Fibroblast of skin of right quadriceps (primary cell): ENCODE measurements at places on chromosomes 5 and 9.

DNA sequence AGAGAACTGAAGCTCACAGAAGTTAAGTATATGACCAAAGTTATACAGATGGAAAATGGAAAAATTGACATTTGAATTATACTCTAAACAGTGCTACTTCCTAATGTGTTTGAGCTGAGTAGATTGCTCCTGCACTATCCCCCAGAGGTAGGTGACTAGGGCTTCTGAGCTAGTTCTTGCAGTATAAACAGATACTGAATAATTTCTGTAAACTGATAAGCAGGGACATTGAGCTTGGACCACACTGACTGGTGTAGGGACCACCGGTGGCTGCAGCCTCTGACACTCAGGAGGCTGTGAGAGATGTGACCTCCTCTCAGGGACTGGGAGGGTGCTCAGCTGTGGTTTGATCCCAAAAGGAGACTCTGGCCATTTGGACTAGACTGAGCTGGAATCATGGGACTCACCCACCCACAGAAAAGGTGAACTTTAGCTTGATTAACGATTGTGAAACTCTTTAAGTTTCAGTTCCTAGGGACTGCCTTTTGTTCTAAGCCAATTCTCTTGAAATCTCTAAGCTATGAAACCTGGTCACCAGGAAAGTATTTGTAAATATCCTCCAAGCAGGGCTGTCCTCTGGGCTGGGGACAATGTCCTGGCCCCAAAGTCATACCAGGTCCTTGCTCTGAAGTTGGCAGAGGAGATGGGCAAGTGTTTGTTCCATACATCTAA is 291.5 kb downstream of the SEC61B start:
- DNase-seq = no peak

DNA sequence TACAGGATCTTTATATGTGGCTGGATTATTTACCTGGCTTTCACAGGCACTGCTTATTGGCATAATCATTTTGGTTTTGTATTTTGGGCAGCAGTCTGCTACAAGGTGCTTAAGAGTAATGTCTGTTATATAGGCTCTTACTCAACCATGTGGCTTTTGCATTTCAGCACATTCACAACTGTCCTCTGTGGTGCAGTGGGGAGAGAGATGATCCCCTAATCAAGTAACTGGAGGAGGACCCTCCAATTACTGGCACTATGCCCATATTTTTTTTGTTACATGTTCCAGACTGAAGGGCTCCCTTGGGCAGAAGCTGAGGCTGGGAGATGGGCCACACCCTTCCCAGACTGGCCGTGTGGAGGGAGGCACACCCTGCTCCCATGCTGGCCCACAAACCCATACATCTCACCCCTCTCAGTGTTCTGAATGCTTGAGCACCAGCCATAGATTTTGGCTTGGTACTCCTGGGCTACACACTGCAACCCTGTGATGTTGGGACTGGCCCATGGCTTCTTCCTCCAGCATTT is 173.5 kb downstream of the FAM174A start:
- DNase-seq = no peak

DNA sequence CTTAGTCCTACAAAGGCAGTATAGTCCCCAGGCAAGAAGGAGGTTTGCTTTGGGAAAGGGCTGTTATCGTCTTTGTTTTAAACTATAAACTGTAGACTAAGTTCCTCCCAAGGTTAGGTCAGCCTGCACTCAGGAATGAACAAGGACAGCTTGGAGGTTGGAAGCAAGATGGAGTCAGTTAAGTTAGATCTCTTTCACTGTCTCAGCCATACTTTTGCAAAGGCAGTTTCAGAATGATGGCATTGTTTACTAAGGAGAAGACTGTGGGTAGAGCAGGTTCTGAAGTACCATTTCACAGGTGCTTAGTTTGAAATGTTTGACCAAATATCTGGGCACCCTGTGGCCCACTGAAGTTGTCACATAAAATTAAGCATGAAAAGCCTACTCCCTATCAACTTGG is 19.4 kb downstream of the SNX24 start:
- no peak for DNase-seq

- no peak for DNase-seq
Observed at GRCh38 chr9:124675261-124676158, 95.6 kb downstream of the NR6A1 start.

DNA sequence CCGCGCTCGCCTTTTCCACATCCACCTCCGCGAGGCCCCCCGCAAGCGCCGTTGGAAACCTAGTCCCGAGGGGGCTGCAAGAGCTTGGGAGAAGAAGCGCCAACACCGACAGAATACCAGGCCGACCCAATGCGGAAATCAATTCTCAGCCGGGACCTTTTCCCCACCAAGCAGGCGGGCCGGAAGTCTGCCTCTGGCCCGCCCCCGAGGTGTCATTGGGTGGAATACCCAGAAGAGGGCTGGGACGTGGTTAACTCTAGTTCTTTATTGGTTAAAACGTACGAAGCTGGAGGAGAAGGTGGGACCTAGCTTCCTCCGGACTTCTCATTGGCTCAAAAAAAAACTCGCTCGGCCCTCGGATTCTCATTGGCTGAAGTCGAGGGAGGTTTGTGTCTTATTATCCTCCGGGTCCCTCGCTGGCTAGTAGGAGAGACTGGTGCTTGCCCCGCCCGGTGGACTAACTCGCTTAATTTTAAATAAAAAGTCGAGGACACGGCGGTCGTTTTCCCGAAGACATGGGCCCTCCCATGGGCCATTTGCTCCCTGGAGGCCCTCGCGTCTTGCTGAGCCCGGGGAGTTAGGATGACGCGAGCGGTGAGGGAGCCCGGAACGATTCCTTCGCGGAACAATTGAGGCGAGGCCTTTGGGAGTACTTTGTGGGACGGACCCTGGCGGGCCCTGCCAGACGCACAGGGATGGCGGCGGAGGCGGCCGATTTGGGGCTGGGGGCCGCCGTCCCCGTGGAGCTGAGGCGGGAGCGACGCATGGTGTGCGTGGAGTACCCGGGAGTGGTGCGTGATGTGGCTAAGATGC is at the start of gene GTF3C5:
Gene GTF3C5 (plus strand): TSS at position 681 of the 813 bp plus-strand sequence. CDS start 15 bp downstream, at position 696.
- peak; percentile 100 for DNase-seq

DNA sequence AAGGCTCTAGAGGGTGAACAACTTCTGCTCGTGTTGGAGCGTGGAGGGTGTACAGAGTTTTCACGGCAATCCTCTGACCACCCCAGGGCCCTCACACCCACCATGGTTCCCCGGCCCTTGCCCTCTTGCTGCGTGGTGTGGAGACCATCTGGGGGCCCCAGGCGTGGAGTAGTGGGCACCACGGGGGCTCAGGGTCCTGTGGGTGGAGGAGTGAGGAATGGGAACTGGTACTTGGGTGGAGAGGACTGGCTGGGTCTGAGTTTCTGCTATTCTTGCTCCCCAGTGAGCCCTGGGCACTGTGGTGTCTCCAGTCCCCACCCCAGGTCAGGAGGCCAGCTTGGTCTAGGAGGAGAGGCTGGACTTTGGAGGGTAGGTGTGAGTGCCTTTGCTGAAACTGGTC is 21.9 kb upstream of the TRIM52 start:
- no peak for DNase-seq

DNA sequence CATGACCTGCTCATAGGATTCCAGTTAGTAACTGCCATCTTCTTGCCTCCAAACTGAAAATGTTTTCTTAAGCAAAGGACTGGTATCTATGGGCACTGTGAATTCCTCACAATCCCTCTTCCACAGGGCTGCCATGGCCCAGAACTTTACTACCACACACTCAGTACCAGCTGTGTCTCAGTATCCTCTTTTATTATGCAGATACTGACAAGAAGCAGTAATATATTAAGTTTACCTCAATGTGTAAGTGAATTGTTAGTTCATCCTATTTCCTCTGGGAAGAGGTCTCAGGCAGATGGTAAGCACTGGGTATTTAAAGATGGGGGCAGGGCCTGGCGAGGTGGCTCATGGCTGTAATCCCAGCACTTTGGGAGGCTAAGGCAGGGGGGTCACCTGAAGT is 320.8 kb upstream of the RFX3 start:
- DNase-seq = no peak
